ENCODE measurements at places on chromosomes 12 and 14.

DNA sequence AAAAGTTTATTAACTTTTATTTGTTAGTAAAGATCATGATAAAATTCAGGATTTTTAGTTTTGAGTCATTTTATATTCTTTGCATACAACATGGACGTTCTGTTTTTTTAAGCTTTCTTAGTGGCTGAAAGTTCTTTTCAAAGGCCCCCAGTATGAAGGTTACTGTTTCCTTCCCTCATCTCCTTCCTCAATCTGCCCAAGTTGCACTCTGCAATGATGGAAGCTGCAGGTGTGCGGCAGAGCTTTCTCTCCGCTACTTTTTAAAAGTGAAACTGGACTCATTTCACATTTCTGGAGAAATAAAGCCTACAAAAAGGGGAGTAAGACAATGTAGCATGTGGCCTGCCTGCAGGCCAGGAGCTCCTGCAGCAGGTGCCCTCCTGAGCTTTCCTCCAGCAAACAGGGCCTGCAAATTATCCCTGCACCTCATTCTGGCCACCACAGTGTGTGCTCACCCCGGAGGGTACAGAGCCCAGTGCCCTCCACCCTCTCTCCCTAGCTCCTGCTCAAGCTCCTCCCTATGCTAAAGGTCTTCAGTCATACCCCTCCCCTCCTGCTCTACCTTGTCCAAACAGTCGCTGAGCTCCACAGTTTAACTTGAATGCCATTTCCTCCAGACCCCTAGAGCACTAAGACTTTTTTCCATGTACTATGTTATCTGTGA is 78.9 kb downstream of the SETD3 start:
- DNase-seq = no peak

DNA sequence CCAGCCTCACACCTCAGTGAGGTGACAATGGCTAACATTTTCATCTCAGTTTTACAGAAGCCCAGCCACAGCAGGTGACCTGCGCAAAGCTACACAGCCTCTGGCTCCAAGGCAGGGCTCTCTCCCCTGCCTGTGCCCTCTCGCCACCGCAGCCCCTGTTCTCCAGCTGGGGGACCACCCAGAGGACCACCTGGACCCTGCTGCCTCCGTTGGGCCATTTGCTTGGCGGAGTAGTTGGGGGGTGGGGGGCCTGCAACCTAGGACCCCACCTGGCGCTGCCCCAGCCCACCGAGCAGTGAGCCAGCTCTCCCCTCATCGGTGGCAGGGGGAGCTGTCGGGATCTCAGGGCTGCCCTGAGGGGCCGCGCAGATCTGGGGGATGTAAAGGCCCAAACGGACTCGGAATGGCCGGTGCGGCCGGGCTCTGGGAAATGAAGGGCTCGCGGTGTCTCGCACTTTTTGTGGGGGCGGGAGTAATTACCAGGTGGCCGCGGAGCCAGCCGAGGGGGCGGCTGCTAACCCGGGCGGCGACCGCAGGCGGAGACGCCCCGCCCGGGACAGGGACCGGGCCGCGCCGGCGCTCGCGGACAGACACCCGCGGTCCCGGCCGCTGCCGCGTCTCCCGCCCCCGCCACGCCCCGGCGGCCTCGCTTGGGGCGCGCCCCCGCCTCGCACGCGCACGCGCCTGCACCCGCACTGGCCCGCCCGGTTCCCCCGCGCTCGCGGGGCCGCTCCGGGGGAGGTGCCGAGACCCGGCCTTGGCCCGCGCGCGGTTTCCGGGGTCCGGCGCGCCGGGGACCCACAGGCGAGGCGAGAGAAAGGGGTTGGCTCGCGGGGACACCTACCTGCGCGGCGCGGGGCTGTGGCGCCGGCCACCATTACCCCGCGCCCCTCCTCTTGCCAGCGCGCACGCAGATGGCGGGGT is 8.6 kb upstream of the GPR68 start:
- no peak for DNase-seq

DNA sequence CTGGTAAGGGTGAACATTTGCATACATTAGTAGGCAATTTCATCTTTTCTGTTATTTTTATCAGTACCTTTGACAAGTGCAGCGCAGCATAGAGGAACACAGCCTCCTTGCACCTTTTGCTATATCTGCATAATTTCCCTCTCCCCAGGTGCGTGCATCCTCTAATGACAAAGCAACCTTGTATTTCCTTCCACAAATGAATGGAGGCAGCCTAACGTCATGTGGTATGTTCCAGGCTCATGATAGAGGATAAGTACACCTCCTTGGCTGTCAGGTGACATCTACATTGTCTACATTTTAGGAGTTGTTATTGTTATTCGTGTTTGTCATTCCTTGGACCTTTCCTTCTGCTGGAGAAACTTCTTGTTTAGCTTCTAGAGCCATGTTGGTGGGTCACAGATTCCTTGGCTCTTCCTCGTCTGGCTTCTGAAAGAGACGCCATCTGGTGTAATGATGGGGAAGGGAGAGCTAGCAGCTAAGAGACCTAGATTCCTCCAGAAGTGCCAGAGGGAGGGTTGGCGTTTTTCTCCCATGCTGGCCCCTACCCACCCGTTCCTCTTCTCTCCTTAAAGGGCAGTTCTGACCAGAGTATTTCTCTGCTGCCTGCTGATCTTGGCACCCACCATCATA is 37.0 kb downstream of the EVL start:
- no peak for DNase-seq

GRCh38 chr12:67433385-67434175 is 164.4 kb downstream of the CAND1 start:
- no peak for DNase-seq

DNA sequence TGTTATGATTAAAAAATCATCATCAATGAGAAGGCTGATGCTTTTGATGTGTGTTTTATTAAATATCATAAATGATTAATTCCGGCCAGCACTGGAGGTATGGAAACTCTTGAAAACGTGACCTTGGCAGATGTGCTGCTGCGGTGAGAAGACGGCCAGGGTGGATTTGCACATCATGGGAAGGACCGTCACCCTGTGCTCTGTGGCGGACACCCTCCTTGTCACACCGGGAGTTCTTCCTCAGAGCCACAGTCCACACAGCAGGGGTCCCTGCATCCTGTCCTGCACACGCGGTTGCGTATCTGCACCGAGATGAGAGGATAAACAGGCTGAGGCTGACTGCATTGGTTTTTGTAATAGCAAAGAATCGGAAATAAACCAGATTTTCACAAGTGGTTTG is 33.5 kb downstream of the FZD10 start:
- DNase-seq = no peak

DNA sequence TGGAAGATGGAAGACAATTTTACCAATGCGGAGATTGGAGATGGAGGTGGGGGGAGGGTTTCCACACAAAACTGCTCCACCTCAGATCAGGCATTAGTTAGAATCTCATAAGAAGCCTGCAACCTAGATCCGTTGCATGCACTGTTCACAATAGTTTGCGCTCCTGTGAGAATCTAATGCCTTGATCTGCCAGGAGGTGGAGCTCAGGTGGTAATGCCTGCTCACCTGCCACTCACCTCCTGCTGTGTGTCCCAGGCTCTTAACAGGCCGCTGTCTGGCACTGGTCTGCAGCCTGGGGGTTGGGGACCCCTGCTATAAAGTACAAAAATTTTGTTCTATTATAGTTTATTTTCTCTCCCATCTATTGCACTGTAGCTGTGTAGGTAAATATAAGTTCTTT is 84.9 kb upstream of the FOXG1 start:
- DNase-seq = no peak

All from activated CD8-positive, alpha-beta memory T cell treated with anti-CD3 and anti-CD28 coated beads for 48 hours (primary cell).